ENCODE measurements at places on chromosomes 4 and X. TPM values are rescaled to one million over a fixed set of nuclear protein-coding genes. Genes with fewer than 3 reads are reported as not detected.

Gene ACE2
- not detected for total RNA-seq

Gene MAGEB2
- not detected for total RNA-seq

Gene TMPRSS11D
- total RNA-seq, result not detected

Gene HTN3
- total RNA-seq, result not detected

Gene MAPK10
- total RNA-seq, result 4.0 TPM

Gene STAP1
- total RNA-seq, result not detected

Gene GYG2
- 5.9 TPM for total RNA-seq

Gene BEND2
- not detected for total RNA-seq

Gene SMR3B
- total RNA-seq, result not detected

Gene SH3RF1
- 12.3 TPM for total RNA-seq

Gene CPZ
- total RNA-seq, result 0.74 TPM

Gene OTUD5
- total RNA-seq, result 38.7 TPM

Gene HDX
- total RNA-seq, result 2.2 TPM

Gene PDGFRA
- 69.4 TPM for total RNA-seq

Gene NAAA
- 42.7 TPM for total RNA-seq

Gene VSIG1
- not detected for total RNA-seq

Gene SLC7A11
- 8.8 TPM for total RNA-seq

Measured in bronchus fibroblast of lung (primary cell).